Activated CD4-positive, alpha-beta T cell treated with anti-CD3 and anti-CD28 coated beads, Interleukin-2, amount 10 ng/mL, durations not matched to agents 7 days and 5 days (primary cell): ENCODE measurements at places on chromosomes 3 and 15. TPM values are rescaled to one million over a fixed set of nuclear protein-coding genes. Genes with fewer than 3 reads are reported as not detected.

DNA sequence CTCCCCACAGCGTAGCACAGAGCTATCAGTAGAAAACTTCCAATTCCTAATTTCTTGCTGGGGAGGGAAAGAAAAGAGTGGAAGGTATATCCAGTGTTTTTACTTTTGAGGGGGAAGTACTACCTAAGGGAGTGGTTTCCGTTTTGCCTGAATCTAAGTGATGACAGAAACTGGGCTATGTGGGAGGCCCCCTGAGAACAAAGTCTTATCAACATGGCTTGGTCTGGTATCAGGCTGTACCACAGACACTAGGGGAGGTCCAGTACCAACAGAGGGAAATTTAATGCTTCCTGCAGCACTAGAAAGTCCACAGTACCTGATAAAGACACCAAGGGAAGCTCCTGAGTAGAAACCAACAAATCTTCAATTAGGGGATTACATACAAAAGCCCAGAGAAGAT, 199.2 kb downstream of the IL5RA start:
- DNase-seq = no peak

GRCh38 chr3:31567036-31567435, 34.3 kb downstream of the STT3B start:
- DNase-seq = peak; percentile 24

DNA sequence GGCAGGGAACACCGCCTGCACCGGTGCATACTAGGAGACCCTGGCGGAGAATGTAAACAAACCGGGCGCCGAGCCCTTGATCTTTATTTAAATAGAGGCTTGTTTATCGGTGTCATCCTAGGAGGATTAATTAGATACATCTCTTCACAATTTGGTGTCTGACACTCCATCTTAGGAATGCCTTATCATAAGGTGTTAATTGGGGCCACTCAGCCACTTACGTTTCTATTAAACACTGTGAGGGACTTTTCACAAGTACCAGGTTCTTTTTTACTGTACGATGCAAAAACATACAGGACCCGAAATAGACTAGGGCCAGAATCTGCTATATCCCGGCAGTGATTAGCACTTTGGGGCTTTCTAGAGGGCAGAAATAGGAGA, 8.0 kb downstream of the EOMES start:
- no peak for DNase-seq

DNA sequence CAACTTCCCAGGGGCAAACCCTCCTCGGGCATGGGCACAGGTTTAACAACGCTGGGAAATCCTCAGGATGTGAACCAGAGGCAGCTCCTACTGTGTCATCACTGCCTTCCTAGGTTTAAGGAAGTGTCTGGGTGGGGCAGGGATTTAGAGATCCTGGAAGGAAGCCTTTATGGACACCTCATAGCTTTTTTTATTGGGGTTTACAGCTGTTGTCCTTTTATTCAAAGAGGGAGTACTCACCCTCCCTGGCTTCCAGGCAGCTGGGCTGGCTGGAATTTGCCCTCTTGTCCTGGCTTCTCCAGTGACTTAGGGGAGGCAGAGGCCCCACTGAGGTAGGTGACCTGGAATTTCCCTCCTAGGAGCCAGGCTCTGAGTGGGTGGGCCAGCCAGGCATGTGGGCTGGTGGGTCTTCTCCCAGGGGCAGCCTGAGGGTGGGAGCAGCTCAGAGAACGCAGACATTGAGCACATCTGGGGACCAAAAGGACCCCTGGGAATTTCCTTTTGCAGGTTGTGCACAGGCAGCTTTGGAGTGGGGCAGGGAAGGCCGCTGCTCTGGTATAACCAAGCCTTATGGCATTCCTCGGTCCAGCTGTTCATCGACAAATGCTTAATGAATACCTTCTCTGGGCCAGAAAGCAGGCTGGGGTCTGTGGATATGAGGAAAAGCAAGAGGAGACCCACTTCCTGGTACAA, 13.5 kb upstream of the FAM3D start:
- DNase-seq = no peak

DNA sequence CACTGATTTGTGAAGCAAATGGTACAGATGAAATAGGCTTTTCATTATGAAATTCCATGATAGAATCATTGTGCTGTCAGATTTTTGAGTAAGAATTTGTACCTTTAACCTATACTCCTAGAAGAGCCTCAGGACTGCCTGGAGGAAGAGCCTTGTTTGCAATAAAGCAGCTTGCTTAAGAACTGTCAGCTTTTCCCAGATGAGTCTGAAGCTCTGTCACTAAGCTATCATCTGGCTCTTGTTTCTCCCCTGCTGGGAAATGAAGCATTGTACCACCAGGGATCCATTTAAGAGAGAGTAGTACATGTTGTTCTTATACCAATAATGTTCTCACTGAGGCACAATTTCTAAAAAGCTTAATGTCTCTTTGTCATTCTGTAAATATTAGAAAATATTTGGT, 85.1 kb upstream of the FLNB start:
- no peak for DNase-seq

TEX55 gene
- not detected for total RNA-seq

EFCAB12 gene
- 0.69 TPM for total RNA-seq
